Stimulated activated CD8-positive, alpha-beta memory T cell treated with anti-CD3 and anti-CD28 coated beads, Interleukin-12 subunit alpha, Interleukin-12 subunit beta, amount 100 ng/mL, for 4 hours (primary cell): ENCODE measurements at places on chromosomes 7 and 10.

GRCh38 chr10:24944512-24945255 lies 7.7 kb downstream of the PRTFDC1 start:
- no peak for DNase-seq

DNA sequence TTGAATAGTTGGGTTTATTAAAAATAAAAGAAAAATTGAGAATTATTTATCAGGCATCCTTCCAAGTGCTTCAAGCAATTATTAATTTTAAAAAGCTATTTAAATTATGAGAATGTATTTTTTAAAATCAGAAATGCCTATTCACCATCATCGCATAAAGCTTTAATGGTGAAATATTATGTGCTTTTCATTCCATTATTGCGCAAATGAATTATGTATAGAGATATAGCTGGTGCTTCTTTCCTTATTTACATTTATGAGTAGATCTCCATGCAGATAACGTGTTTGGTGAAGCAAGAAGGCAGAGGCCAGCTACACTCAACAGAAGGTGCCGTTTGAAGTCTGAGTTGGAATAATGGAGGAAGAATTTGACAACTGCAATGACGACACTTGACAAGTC lies 549.1 kb upstream of the DPP6 start:
- DNase-seq = no peak

- DNase-seq = no peak
These were observed 47.9 kb upstream of the NPFFR1 start for GRCh38 chr10:70331486-70332268.

GRCh38 chr10:115989621-115990020 lies 283.4 kb downstream of the GFRA1 start:
- no peak for DNase-seq

DNA sequence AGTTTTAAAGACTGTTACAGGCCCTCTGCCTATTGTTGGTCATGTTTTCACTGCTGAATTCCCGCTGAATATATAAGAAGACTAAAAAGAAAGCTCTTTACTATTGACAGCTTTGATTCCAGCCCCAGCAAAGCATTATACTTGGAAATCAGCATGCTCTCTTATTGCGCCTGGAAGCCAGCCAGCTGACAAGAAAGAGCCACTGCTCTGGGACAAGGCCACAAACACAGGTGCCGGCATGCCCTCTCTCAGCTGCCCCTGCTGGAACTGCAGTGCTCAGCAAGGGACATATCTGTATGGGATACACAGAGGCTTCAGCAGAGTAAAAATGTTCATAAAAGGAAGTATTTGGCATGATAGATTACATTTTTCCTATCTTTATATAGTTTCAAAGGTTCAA lies 523.9 kb downstream of the ADRA2A start:
- no peak for DNase-seq

- DNase-seq = no peak
These were observed 38.8 kb downstream of the JMJD1C start for GRCh38 chr10:63427013-63427412.

DNA sequence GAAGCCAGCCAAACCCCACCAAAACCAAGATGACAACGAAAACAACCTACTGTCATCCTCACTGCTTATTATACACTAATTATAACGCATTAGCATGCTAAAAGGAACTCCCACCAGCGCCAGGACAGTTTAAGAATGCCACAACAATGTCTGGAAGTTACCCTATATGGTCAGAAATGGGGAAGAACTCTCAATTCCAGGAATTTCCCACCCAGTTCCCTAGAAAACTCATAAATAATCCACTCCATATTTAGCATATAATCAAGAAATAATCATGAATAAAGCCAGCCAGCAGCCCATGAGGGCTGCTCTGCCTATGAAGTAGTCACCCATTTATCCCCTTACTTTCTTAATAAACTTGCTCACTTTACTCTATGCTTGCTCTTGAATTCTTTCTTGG lies 20.8 kb downstream of the MICU1 start:
- DNase-seq = no peak

DNA sequence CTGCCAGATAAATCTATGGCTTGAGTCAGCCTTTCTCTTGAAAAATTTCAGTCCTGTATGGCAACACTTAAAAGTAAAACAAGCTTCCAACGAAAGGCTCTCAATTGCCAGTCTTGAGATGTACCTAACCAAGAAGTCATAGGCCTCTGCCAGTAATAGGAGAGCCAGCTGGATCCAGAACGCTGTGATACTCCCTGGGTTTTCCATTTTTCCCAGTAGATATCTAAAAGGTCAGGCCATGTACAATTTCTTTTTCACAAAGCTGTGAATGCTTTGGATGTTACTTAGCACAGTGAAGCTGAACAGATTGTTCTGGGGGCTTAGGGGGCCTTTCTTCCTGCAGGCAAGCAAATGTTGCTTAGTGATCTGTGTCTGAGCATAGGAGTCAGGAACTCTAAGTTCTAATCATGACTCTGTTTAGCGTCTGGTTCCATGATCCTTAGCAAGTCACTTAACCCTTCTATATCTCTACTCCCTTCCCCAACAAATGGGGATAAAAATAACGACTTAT lies 86.5 kb downstream of the ARMH3 start:
- no peak for DNase-seq

GRCh38 chr10:114605155-114605797 lies 52.8 kb downstream of the ABLIM1 start:
- DNase-seq = no peak

DNA sequence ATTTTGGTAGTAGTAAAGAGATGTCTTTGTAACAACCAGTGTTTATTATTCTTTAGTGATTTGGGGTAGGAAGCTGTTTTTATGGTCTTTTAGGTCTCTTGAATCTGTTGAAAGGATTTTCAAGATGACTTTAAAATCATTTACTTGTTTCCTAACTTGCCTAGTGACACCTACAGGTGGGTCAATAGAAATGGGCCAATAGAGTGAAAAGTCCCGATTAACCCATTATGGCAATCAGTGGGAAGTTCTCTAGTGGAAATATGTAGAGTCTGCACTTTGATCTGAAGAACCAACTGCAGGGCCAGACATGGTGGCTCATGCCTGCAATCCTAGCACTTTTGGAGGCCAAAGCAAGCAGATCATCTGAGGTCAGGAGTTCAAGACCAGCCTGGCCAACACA lies 374.7 kb upstream of the BMPER start:
- no peak for DNase-seq

GRCh38 chr10:93815304-93816096 lies 57.8 kb downstream of the LGI1 start:
- no peak for DNase-seq
